SJSA1 (cell line): ENCODE measurements at places on chromosomes 13 and 19. TPM values are rescaled to one million over a fixed set of nuclear protein-coding genes. Genes with fewer than 3 reads are reported as not detected.
A peak's percentile ranks its signal among the peaks of the same experiment; 100 is the strongest.

DNA sequence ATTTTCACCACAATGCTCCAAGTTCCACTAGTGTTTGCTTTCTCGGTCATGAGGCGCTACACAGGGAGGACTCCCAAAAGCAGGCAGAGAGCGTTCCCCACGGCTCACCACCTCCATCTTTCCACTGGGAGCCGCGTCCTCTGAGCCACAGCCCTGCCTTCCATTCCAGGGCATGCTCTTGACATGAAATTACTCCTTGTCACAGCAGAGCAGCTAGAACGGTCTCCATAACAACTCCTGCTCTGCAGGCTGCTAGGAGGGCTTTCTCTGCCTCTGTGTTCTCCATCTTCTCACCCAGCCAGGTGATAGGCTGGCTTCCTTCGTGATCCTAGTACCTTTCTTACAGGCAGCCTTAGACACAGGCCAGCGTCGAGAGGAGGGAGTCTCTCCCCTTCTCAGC is 171.8 kb upstream of the UBL3 start:
- DNase-seq = no peak

- no peak for DNase-seq
These were observed 10.0 kb downstream of the C3 start for GRCh38 chr19:6710273-6711077.

ZNF568 gene
- 0.47 TPM in 1 of 2 replicates, not detected in the other for total RNA-seq

CCDC70 gene
- 0.34 and 0.58 TPM in 2 replicates for total RNA-seq

- DNase-seq = no peak
These were observed 21.9 kb upstream of the EVI5L start for GRCh38 chr19:7808108-7808507.

DNA sequence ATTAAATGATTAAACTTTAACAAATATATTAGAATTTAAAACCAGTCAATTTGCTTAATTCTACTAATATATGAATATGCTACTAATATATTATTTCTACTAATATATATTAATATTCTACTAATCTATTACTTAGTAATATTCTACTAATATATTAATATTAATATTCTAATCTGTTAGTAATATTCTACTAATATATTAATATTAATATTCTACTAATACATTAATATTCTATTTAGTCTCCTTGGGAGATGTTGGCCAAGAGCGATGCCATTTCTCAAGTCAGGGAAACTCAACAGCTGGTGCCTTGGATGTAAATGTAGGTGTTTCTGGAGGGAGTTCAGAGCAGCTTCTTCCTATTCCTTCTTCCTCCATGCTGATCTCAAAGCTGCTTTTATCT is 259.2 kb upstream of the TMTC4 start:
- no peak for DNase-seq

DNA sequence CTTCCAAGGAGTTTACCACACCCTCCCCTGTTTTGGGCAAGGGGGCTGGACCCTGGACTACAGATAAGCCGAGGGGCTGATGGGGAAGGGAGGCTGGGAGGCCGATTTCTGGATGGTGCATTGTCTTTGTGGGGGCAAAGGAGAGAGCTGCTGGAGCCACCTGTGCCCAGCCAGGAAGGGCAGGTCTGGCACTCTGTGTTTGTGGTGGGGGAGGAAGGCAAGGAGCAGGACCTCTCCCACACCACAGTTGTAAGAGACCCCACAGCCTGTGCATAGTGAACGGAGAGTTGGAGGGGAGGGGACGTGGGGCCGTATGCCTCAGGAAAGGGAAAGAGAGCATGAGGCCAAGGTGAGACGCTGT is 16.0 kb upstream of the PRR19 start:
- DNase-seq = no peak

GRCh38 chr13:30785191-30785850 is 50.0 kb downstream of the ALOX5AP start:
- DNase-seq = no peak

DNA sequence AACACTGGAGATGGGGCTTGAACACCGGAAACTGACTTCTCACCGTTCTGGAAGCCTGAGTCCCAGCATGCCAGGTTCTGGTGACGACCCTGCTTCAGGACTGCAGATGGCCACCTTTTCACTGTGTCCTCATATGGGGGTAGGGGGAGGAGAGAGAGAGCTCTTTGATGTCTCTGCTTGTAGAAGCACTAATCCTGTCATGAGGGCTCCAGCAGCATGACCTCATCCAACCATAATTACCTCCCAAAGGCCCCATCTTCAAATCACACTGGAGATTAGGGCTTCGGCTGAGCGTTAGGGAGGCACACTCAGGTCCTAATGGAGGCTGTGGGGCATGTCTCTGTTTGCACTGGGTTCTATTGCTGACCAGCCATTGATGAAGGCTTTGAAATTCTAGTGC is 255.3 kb downstream of the TEX29 start:
- DNase-seq = no peak

GRCh38 chr19:56933014-56933705 is 92.6 kb upstream of the PEG3 start:
- DNase-seq = no peak

SLC1A6 gene
- total RNA-seq = not detected in 2 replicates

- peak; percentile 83 for DNase-seq
These were observed 138.2 kb downstream of the SLC7A1 start for GRCh38 chr13:29457299-29457698.

GRCh38 chr19:32457571-32458158 is 52.1 kb downstream of the DPY19L3 start:
- DNase-seq = no peak

GRCh38 chr19:35673121-35673804 is 6.9 kb downstream of the UPK1A start:
- DNase-seq = peak; percentile 39

DNA sequence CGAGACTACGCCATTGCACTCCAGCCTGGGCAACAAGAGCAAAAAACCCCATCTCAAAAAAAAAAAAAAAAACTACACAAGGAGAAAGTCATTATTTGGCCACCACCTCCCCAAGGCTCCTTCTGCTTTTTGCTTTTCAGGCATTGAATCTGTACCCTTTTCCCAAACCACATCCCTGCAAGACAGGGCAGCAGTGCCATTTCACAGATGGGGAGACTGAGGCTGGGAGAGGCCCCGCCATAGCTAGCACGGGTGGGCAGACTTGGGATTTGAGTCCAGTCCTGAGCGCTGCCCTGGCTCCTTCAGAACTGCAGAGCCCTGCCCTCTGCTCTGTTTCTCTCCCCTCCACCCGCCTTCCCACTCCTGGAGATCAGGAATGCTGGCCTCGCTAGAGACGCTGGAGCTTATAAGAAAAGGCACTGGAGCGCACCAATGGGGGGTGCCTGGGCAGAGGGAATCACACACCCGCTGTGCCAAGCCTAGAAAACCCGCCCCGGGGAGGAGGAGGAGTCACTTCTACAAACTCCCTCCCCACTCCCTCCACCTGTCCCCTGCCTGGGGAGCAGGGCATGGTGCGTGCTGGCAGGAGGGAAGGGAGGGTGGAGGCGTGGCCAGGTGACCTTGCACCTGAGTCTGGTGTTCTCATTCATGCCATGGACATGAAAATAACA is 17.6 kb downstream of the TJP3 start:
- DNase-seq = no peak

GRCh38 chr13:25963674-25964073 is 88.1 kb downstream of the SHISA2 start:
- DNase-seq = no peak

GRCh38 chr19:18073197-18073596 is 13.5 kb downstream of the IL12RB1 start:
- DNase-seq = no peak

VPS36 gene
- 33.1 and 42.3 TPM in 2 replicates for total RNA-seq

GRCh38 chr13:27403727-27404385 is 20.6 kb upstream of the GTF3A start:
- no peak for DNase-seq

- no peak for DNase-seq
These were observed 3.6 kb downstream of the UQCR11 start for GRCh38 chr19:1601613-1602064.

DNA sequence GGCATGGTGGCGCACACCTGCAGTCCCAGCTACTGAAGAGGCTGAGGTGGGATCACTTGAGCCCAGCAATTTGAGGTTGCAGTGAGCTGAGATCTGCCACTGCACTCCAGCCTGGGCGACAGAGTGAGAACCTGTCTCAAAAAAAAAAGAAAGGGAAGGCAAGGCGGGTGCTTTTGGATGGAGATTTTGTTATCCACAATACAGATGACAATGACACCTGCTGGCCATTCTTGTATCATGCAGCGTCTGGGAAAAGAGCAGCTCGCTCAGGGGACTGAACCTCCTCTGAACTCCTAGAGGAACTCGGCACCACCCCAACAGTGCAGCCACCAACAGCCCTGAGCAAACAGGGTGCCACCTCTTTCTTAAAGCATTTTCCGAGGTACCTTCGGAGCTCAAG is 22.8 kb downstream of the HAUS8 start:
- no peak for DNase-seq

DNA sequence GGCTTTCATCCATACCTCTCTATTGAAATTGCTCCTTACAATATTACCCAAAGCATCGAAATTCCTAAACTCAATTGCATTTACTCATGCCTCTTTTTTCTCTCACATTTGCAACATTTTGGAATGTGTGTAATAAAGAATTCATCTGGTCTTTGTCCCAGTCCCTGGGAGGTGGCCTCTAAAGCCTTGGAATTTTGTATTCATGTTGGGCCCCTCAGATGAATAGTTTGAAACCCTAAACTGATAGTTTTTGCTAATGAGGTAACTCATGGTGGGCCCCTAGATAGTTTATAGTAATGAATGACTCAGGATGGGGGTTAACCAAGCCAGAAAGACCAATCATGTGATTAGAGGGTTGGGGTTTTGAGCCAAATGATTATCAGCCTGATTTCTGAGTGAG is 490.4 kb downstream of the DIAPH3 start:
- no peak for DNase-seq

GRCh38 chr13:43761616-43762315 is 25.0 kb downstream of the ENOX1 start:
- no peak for DNase-seq

ATP4A gene
- not detected in 2 replicates for total RNA-seq

UBE2L5 gene
- total RNA-seq = not detected in 2 replicates

MYPOP gene
- 1.3 and 1.4 TPM in 2 replicates for total RNA-seq

DAND5 gene
- 0.41 TPM in 1 of 2 replicates, not detected in the other for total RNA-seq

TMEM59L gene
- not detected in 2 replicates for total RNA-seq

DNA sequence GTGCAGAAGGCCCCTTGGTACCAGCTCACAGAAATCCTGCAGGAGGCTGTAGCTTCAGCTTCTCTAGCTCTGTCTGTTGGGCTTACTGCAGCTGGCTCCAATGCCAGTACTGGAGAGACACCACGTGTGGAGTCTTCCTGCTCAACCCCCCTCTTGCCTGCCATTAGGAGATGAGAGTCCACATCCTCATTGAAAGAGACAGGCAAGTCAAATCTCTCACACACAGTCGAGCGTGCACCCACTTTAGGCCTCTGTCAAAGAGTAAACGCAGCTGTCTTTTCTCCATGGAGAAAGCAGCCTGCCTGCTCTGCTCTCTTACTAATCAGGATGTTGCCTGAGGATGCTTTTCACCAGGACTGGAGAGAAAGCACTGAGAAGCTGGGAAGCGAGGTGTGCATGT is 523.0 kb upstream of the NBEA start:
- DNase-seq = no peak

SPRYD7 gene
- 12.3 and 13.2 TPM in 2 replicates for total RNA-seq

LYPD5 gene
- total RNA-seq = 0.24 TPM in 1 of 2 replicates, not detected in the other

GRCh38 chr13:84985860-84986259 is 813.4 kb downstream of the SLITRK6 start:
- DNase-seq = no peak

GNG7 gene
- 0.03 TPM in 1 of 2 replicates, not detected in the other for total RNA-seq

DPF1 gene
- 10.5 and 10.6 TPM in 2 replicates for total RNA-seq

DNA sequence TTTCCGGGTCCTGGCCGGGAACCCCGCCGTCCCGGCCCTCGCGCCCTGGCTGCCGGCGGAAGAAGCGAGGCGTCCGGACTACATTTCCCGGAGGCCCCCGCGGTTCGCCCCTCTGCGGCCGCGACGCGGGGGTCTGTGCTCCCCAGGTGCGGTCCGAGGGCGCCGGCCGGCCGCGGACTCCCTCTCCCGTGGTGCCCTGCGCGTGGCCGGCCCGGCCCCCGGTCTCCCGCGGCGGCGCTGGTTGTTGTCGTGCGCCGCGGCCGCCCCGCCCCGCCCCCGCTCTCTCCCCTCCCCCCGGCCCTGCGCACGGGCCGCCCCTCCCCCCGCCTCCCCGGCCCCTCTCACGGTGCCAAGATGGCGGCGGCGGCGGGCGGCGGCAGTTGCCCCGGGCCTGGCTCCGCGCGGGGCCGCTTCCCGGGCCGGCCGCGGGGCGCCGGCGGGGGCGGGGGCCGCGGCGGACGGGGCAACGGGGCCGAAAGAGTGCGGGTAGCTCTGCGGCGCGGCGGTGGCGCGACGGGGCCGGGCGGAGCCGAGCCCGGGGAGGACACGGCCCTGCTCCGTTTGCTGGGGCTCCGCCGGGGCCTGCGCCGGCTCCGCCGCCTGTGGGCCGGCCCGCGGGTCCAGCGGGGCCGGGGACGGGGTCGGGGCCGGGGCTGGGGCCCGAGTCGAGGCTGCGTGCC is at the start of gene KMT2B:
Gene KMT2B, plus strand, starts transcription at position 339 of the 680 bp plus-strand sequence. Its CDS starts 16 bp downstream, at position 355.
- peak; percentile 98 for DNase-seq

- DNase-seq = no peak
These were observed 71.4 kb downstream of the DGKH start for GRCh38 chr13:42119875-42120274.

DNA sequence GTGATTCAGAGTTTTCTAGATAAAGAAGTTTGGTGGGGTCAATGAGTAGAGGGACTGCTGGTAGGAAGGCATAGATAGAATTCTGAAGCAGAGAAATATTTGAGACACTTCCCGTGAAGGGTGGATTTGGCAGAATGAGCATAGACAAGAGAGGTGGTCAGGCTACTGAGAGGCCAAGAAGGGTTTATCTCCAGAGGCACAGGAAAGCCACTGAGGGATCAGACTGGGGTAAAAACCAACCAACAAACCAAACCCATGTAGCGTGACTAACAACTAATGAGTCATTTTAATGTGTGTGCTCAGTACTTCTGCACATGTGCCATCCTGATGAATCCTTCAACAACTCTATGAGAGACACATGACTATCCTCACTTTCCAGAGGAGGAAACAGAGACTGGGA is 60.0 kb upstream of the SERP2 start:
- DNase-seq = no peak

- no peak for DNase-seq
These were observed 9.2 kb upstream of the EDDM13 start for GRCh38 chr19:56263319-56263718.

GRCh38 chr13:21020581-21020980 is 40.8 kb downstream of the LATS2 start:
- no peak for DNase-seq

DNA sequence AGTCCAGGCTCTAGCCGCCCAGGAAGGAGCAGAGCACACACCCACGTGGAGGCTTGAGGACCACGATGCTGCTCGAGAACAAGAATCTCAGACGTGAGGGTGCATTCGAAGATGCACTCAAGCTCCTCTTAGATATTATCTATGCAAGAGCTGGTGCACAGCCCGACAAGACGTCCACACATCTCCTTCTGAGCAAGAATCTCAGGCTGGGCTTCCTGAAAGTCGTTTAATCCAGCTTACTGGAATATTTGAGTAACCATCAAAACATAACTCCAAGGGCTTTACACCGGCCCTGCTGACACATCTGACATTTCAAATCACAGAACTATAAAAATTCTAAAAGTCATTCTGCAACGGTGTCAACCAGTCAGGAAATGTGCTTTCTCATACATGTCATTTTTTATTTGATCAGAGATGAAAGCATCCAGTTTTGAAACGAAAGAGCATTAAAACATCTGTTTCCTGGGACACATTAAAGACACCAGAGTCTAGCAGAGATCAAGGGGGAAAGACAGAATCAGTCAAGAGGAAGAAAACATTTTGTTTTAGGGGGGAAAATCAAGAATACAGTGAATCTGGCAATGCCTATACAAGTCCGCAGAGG is 177.7 kb upstream of the IRS2 start:
- DNase-seq = no peak

KLK15 gene
- not detected in 2 replicates for total RNA-seq

BICRA gene
- total RNA-seq = 0.66 and 3.5 TPM in 2 replicates

- no peak for DNase-seq
These were observed 28.1 kb downstream of the KEAP1 start for GRCh38 chr19:10474962-10475451.
